SK-N-DZ (cell line): ENCODE measurements at places on chromosomes 11 and 22.
A peak's percentile ranks its signal among the peaks of the same experiment; 100 is the strongest.

DNA sequence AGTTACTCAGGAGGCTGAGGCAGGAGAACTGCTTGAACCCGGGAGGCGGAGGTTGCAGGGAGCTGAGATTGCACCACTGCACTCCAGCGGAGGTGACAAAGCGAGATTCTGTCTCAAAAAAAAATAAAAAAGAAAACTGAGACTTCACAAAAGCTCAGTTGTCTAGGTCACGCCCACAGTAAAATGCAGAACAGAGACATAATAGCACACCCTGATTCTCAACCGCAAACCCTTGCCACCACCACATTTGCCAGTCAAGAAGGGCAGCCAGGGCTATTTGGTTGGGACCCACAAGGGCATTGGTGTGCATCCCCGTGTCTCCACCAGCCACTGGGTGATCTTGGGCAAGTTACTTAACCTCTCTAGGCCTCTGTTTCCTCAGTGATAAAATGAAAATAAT lies 25.4 kb downstream of the CREB3L1 start:
- DNase-seq: no peak

- DNase-seq: no peak
Measured at GRCh38 chr22:39873965-39874364, 19.6 kb downstream of the ENTHD1 start.

DNA sequence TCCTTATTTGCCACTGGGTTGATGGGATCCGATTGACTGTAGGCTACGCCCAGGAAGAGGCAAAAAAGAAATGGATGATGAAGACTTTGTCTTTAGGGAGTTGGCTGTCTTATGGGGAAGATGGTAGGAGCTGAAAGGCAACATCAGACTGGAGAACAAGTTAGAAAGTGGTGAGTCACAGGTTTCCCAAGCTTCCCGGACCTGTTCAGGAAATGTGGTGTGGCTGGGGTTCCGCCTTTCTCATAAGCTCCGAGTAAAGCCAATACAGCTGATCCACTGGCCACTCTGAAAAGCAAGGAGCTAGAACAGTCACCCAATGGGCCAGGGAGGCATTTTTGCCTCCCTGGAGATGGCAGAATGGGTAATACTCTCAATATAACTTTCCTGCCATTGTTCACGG lies 194.5 kb downstream of the SNX19 start:
- DNase-seq: no peak

GRCh38 chr11:12797996-12798395 lies 123.8 kb downstream of the TEAD1 start:
- DNase-seq: no peak

DNA sequence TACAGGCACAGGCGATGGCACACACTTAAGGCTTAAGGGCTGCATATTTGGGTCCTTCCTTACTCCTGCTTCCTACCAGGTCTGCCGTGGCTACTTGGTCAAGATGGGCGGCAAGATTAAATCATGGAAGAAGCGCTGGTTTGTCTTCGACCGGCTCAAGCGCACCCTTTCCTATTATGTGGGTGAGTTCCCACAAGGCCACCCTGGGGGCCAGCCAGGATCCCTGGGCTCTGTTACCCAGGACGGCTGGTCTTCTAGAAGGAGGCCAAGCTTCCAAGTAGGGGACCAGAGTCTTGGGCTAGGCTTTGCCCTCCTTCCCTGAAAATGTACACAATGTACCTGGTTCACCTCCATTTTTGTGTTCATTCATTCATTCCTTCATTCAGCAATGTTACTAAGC lies 29.1 kb downstream of the TREH start:
- no peak for DNase-seq

- DNase-seq: no peak
Measured at GRCh38 chr11:32830413-32830738, 649 bp downstream of the PRRG4 start.

DNA sequence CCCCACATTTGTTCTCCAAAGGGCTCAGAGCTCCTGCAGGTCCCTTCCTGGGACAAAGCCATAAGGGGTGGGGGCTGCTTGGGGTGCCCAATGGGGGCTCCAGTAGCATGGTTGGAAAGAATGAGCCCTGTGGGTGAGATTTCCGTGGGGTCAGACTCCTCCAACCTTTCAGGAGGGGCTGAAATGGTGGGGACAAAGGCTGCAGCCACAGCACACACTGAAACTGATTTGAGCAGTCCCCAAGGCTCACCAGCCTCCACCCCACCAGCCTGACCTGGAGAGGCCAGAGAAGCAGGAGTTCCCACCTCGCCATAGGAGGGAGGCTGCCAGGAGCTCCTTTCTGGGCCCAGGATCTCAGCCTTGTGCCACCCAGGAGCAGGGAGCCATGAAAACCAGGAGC lies 69.2 kb downstream of the MN1 start:
- DNase-seq: no peak

GRCh38 chr11:47394322-47395222 lies 13.8 kb upstream of the SLC39A13 start:
- DNase-seq: no peak

GRCh38 chr11:118929501-118930093 lies 3.9 kb upstream of the BCL9L start:
- peak; percentile 85 for DNase-seq

- no peak for DNase-seq
Measured at GRCh38 chr22:39368461-39368911, 18.7 kb downstream of the SYNGR1 start.

GRCh38 chr11:36750349-36750748 lies 152.3 kb upstream of the RAG2 start:
- DNase-seq: no peak

GRCh38 chr22:19043121-19044085 lies 78.8 kb downstream of the DGCR2 start:
- DNase-seq: no peak

DNA sequence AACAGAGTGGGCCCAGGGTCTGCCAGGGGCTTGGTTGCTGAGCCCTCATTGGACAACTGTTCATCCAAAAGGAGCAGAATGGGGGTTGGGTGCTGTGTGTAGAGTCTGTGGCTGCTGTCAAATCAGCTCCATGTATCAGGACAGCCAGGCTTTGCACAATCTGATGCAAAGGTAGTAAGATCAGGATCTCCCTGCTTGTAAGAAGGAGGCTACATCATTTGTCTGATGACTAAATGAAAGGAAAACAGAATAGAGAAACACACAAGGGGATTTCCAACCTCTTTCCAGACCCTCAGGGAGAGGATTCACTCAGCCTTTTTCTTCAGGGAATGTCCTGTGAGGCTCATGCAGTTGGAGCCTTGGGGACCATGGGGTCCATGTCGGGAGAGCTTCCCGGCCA lies 7.2 kb downstream of the MICAL2 start:
- no peak for DNase-seq

DNA sequence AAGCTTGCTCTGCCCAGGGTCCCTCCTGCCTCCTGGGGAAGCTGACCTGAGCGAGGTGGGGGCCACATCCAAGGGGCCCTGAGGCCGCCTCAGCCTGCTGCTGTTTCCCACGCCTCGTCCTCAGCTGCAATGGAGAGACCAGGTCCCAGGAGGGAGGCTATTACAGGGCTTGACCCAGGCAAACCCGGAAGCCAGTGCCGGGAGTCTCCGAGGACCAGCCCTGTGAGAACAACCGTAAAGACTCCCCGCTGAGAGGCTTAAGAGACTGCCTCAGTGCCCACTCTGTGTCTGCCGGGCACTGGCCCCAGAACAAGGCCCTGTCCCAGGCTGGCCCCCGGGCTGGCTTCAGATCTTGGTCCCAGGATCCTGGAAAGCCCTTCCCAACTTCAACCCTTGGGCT lies 124.3 kb upstream of the FGF3 start:
- DNase-seq: no peak

GRCh38 chr11:68191661-68192579 lies 21.2 kb downstream of the KMT5B start:
- DNase-seq: no peak

DNA sequence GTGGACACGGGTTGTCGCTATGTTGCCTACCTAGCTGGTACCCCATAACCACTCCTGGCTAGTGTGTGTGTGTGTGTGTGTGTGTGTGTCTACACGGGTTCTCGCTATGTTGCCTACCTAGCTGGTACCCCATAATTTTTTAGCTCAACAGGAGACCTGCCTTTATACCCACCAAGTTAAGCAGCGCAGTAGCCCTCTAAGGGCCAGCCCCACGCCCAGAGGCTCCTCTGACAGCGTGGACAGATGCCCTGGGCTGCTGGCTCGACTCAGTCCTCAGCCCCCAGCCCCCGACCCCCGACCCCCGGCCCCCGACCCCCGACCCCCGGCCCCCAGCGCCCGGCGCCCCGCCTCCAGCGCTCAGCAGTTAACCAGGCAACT lies 351 bp upstream of the AKIP1 start:
- peak; percentile 26 for DNase-seq
